ENCODE measurements at places on chromosomes 3 and 15.

DNA sequence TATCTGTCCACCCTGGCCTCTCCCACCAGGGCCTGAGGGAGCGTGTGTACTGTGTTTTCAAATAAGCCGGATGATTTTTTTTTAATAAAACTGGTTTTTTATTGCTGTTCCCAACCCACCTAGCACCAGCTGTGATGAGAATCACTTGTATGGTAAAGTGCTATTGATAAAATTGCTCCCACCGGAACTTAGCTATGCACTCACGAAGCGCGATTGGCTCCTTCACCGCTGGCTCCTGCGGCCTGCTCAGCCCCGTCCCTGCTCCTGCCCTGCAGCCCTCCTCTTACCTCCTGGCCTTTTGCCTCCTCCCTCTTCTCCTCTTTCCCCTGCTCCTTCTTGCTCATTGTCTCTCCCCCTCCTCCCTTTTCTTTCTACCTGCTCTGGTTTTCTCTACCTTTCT lies 183.7 kb downstream of the TLE3 start:
- H3K36me3 ChIP-seq, result no peaks in the 10 kb centered on the region
- no peak overlapping the region for H3K27ac ChIP-seq
- H3K27me3 ChIP-seq, result no peaks in the 10 kb centered on the region
- H3K4me1 ChIP-seq, result no peaks in the 10 kb centered on the region
- H3K4me3 ChIP-seq, result no peak overlapping the region

DNA sequence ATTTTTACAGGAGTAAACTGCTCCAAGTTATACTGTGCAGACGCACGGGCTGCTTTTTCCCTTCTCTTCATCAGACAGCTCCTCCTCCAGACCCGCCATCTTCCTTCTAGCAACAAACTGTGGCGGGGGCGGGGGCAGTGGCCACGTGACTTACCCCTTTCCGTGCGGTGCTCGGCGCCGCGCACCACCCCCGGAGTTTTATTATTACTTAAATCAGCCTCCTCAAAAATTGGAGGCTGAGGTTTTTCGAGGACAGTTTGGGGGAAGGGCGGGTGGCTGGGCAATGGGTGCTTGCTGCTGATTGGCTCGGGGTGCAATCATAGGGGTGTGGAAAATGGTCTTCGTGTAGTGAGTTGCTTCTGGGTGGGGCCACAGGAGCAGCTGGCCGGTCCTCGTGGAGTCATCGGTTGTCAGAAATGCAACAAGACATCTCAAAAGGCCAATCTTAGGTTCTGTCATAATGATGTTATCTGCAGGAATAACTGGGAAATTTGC lies 77.1 kb upstream of the MFGE8 start:
- H3K4me1 ChIP-seq, result peaks cover 57% of the 10 kb centered on the region
- H3K27ac ChIP-seq, result peak overlapping the region; percentile 62
- DNase-seq, result peak; percentile 24
- H3K36me3 ChIP-seq, result no peaks in the 10 kb centered on the region

- H3K4me1 ChIP-seq, result peaks cover 50% of the 10 kb centered on the region
- no peak overlapping the region for H3K4me3 ChIP-seq
- no peaks in the 10 kb centered on the region for H3K27me3 ChIP-seq
- H3K36me3 ChIP-seq, result no peaks in the 10 kb centered on the region
- no peak for DNase-seq
- H3K27ac ChIP-seq, result no peak overlapping the region
These were observed 72.0 kb upstream of the ZBED2 start for GRCh38 chr3:111667170-111667569.

DNA sequence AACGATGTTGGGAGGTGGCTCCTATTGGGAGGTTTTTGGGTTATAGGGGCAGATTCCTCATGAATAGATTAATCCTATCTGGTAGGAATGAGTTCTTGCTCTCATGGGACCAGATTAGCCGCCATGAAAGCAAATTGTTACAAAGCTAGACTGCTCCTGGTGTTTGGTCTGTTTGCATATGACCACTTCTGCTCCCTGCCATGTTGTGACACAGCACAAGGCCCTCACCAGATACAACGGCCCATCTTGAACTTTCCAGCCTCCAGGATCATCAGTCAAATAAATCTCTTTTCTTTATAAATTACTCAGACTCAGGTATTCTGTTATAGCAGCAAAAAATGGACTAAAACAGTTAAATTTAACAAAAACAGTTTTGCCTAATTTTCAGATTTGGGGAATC lies 34.4 kb downstream of the TRIM42 start:
- DNase-seq, result no peak
- H3K27ac ChIP-seq, result no peak overlapping the region
- H3K4me3 ChIP-seq, result no peak overlapping the region

GRCh38 chr3:150055332-150055731 lies 84.6 kb upstream of the PFN2 start:
- no peaks in the 10 kb centered on the region for H3K4me1 ChIP-seq
- no peaks in the 10 kb centered on the region for H3K27me3 ChIP-seq
- H3K27ac ChIP-seq, result no peak overlapping the region
- DNase-seq, result no peak
- no peak overlapping the region for H3K4me3 ChIP-seq
- no peaks in the 10 kb centered on the region for H3K36me3 ChIP-seq

DNA sequence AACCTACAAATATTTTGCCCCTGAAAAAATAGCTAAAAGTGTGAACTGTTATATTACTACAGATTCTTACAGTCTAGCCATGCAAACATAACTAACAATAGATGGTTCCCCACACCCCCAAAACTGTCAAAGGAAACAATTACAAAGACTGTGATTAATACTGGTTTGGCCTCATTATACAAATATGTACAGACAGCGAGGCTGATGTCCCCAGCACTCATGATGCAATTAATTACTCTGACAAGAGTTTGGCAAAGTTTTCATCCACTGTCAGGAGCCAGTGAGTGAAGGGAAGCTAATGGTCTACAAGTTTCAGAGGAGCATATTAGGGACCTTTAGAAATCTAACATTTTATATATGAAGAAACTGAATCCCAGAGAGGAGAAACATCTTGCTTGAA lies 61.0 kb downstream of the HMG20A start:
- H3K27me3 ChIP-seq, result no peaks in the 10 kb centered on the region
- H3K4me1 ChIP-seq, result peaks cover 62% of the 10 kb centered on the region

- H3K36me3 ChIP-seq, result no peaks in the 10 kb centered on the region
- no peak overlapping the region for H3K27ac ChIP-seq
- H3K27me3 ChIP-seq, result no peaks in the 10 kb centered on the region
- no peaks in the 10 kb centered on the region for H3K4me1 ChIP-seq
These were observed 225.6 kb upstream of the CRBN start for GRCh38 chr3:3405131-3405530.

GRCh38 chr15:90221246-90221900 lies 12.4 kb downstream of the CIB1 start:
- peaks cover 17% of the 10 kb centered on the region for H3K36me3 ChIP-seq
- peak; percentile 83 for DNase-seq
- H3K4me3 ChIP-seq, result no peak overlapping the region
- no peaks in the 10 kb centered on the region for H3K27me3 ChIP-seq

- peak overlapping the region; percentile 5 for H3K27ac ChIP-seq
- H3K36me3 ChIP-seq, result no peaks in the 10 kb centered on the region
- peaks cover 20% of the 10 kb centered on the region for H3K4me1 ChIP-seq
- no peak overlapping the region for H3K4me3 ChIP-seq
- DNase-seq, result no peak
- H3K27me3 ChIP-seq, result no peaks in the 10 kb centered on the region
These were observed 497.0 kb upstream of the TBL1XR1 start for GRCh38 chr3:177694316-177694715.

GRCh38 chr15:58710701-58711100 lies 38.8 kb downstream of the ADAM10 start:
- peaks cover 11% of the 10 kb centered on the region for H3K36me3 ChIP-seq
- peaks cover under 1% of the 10 kb centered on the region for H3K4me1 ChIP-seq
- no peak for DNase-seq
- H3K27me3 ChIP-seq, result no peaks in the 10 kb centered on the region
- no peak overlapping the region for H3K27ac ChIP-seq

DNA sequence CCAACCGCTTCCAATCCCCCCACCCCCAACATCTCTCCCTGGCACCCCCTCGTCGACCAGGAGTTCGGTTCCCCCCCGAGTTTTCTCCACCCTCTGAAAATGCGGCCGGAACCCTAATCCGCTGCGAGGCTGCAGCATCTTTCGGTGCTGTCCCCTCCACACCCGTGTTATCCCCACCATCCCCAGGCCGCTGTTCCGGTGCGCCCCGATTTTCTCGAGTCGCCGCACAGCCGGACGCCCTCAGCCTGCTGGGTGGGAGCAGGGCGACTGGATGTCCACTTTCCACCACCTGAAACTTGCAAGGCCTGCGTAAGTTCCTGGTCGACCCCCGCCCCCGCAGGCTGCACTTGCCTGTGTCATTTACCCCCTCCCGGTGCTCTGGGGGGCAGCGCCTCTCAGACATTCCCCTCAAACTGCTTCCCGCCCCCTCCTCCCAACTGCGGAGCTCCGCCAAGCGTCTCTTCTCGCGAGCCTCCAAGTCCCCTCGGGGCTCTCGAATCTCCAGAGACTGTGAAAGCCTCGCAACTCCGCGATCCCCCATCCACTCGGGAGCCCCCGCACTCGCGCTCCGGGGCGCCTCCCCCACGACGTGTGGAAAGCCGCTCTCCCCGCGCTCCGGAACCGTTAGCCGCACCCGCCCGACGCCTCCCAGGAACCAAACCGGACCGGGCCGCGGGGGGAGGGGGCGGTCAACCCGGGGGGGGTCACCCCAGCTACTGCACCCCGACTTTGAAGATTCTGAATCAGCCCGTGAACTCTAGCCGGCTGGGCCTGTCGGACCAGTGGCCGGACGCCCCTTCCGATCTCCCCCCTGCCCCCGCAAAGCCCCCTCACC lies 566 bp downstream of the ETV5 start:
- H3K36me3 ChIP-seq, result peaks cover 20% of the 10 kb centered on the region
- peak overlapping the region; percentile 64 for H3K4me3 ChIP-seq
- no peaks in the 10 kb centered on the region for H3K27me3 ChIP-seq
- H3K27ac ChIP-seq, result peak overlapping the region; percentile 54

GRCh38 chr15:29873264-29873663 lies 51.0 kb upstream of the TJP1 start:
- H3K27me3 ChIP-seq, result no peaks in the 10 kb centered on the region
- no peak overlapping the region for H3K4me3 ChIP-seq
- no peak for DNase-seq
- H3K27ac ChIP-seq, result no peak overlapping the region
- H3K4me1 ChIP-seq, result peaks cover 18% of the 10 kb centered on the region

Measured in SJSA1 (cell line).